ENCODE measurements at places on chromosomes 16 and 17.

- DNase-seq: no peak
Observed at GRCh38 chr16:53812914-53813313, 109.0 kb downstream of the FTO start.

DNA sequence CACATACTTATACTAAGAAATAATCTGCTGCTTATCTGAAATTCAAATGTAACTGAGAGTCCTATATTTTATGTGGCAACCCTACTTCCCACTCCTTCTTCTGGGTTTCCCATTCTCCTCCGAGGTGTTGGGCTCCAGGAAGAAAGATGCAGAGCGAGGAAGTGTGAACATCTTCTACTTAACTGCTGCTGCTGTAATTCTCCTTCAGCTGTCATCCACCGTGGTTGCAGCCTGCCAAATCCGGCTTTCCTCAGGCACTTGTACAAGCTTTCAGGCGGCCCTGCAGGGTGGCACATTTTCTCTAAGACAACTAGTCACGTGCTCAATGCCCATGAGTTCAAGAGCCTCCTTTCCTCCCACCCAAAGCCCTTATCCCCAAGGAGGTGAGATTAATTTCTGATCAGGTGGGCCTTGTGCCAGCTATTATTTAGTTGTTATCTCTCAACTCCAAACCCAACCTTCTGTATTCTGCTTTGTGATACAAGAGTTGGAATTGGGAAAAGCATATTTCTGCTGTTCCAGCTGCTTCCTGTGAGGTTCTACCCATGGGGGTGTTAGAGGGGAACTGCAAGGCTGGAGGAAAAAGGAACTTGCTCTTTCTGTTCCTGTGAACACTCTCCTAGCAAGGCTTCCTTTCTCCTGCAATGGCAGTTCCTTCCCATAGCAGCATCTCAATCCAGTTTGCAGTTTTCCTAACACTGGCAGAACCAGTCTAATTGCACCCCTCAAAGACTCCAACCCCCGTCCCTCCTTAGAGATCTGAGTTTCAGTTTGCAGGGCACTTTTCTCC is 67.6 kb upstream of the RBBP6 start:
- DNase-seq: no peak

DNA sequence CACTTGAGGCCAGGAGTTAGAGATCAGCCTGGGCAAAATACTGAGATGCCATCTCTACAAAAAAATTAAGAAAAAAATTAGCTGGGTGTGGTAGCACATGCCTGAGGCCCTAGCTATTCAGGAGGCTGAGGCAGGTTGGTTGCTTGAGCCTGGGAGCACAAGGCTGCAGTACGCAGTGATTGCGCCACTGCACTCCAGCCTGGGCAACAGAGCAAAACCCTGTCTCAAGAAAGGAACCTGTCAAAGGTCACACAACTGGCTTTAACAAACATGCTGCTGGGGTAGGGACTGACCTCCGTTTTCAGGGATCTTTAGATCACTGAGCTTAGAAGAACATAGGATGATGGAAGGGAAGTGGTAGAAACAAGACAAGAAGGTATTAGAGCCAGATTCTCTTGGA is 95.0 kb downstream of the IRX3 start:
- DNase-seq: no peak

DNA sequence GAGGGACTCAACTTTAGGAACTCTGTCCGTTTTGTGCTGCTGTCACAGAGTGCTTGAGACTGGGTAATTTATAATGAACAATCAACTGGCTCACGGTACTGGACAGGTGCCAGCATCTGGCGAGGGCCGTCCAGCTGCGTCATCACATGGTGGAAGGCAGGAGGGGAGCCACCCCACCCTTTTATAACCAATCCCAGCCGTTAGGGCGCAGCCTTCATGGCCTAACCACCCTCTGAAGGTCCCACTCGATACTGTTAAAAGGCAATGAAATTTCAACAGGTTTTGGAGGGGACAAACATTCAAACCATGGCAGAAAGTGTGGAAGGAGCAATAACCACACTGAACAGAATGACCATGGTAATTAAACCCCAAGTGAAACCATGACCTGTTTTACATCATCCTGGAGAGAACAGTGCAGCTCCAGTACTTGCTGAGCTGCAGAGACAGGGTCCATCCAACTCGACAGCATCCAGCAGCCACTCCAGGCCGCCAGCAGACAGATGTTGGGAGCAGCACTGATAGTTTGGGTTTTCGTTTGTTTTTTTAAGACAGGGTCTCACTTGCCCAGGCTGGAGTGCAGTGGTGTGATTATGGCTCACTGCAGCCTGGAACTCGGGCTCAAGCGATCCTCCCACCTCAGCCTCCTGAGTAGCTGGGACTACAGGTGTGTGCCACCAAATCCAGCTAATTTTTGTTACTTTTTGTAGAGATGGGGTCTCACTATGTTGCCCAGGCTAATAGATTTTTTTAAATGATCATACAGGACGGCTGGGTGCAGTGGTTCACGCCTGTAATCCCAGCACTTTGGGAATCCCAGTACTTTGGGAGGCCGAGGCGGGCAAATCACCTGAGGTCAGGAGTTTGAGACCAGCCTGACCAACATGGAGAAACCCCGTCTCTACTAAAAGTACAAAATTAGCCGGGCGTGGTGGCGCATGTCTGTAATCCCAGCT is 11.0 kb downstream of the CHMP6 start:
- DNase-seq: no peak

GRCh38 chr17:65053354-65053881 is 3.1 kb downstream of the GNA13 start:
- no peak for DNase-seq

GRCh38 chr16:28982949-28983348 is 1.9 kb upstream of the LAT start:
- no peak for DNase-seq

GRCh38 chr17:14882131-14882530 is 383.0 kb downstream of the PMP22 start:
- DNase-seq: no peak

GRCh38 chr17:17849147-17849820 is 12.5 kb upstream of the SREBF1 start:
- peak; percentile 88 for DNase-seq

DNA sequence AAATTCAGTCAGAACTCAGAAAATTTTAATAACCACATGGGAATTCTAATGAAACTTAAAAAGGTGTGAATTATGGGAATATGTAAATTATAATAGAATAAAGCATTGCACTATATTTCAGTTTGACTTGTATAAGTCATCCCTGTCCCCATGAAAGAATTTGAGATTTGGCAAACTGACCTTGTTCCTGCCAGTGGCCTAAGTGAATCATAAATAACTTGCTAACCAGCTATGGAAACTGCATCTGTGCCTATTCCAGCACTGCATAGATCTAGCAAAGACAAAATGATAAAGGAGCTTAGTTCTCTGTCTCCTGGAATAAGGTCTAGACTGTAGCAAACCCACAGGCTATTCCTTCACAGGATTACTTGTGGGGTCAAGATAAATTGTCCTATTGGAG is 106.8 kb upstream of the NOG start:
- no peak for DNase-seq

DNA sequence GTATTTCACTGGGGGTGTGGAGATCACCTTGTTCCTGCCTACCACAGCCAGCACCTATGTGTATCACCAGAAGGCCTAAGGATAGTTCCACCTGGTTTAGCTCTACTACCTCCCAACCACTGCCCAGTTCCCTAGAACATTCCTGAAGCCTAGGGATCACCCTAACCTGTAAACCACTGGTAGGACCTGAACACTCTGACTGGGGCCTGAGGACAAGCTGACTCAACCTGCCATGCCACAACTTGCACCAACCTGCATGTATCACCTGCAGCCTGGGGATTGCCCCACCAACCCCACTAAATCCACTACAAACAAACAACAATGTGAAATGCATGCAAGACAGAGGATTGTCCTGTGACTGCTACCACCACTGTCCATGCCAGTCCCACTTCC is 128.1 kb downstream of the KIF2B start:
- DNase-seq: no peak

DNA sequence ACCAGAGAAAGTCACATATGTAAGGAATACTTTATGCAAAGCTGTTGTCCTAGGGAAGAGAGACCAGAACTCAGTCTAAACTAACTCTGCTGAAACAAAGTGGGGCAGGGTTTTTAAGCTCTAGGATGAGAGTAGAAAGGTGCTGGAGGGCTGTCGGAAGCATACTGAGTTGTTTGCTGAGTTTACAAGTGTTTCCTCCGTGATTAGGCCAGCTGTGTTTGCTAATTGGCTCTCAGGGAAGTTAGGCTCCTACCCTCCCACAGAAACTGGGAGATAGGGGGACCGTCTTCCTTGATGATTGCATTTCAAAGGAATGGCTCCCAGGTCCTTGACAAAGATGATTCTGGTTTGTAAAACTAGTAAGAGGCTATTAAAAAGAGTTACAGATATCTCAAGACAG is 24.4 kb upstream of the CRYM start:
- no peak for DNase-seq

DNA sequence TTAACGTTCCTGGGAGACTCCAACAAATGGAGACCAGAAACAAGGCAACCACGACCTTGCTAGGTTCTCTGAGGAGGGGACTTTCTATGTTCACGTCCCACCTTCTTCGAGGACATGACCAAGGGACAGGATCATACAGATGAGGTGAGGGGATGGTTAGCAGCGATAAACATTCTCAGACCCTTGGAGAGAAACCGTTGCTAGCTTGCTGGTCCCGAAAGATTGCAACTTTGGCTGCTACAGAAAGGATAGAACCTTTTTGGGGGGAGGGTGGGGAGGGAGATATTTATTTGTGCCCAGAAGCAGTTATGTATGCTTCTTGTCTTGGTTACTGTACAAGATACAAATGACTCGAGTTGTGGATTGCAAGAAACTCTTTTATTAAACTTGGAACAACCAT is 35.3 kb upstream of the KCNJ2 start:
- DNase-seq: no peak

DNA sequence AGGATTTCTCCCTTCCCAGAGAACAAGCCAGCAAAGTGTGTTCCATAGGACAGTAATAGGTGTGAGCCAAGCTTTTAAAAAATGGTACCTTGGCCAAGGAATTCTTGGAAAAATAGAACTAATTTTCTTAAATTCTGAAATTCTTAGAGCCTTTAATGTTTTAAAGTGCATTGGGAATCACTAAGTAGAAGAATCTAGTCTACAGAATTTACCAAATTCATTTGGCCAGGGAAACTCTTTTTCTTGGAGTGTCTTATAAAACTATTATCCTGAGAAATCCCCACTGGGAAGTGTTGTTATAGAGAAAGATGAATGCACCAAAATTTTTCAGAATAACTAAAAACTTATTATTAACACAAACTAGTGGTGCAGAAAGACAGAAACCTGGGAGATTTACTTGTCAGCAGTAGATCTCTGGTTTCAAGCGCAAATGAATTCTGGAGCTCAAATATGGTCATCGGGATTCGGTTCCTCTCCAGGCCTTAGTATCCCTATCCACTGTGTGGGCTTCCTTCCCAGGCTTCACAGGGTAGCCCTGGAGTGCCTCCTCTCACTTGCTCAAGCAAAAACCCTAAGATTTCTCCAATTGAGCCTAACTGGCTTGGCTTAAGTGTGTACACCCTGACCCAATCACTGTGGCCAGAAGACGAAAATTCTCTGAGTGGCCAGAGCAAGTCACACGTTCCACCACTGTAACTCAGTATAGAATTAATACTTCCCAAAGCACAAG is 217.8 kb downstream of the CHD9NB start:
- DNase-seq: no peak

DNA sequence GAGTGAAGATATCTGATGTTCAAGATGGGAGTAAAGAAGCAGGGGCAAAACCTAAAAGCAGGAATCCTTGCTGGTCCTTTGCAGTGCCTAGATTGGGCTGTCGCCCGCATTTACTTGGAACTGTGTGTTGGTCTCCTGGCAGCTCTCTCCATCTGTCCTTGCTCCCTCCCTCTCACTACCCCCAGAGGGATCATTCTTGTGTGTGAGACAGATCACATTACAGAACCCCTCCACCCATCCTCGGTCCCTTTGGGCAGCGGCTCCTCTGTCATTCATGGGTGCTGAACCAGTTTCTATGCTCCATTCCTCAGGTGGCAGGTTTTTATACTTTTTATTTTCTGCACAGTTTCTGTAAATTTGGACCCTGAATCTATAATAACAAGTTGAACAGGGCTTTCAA is 99.4 kb upstream of the MYOCD start:
- no peak for DNase-seq

DNA sequence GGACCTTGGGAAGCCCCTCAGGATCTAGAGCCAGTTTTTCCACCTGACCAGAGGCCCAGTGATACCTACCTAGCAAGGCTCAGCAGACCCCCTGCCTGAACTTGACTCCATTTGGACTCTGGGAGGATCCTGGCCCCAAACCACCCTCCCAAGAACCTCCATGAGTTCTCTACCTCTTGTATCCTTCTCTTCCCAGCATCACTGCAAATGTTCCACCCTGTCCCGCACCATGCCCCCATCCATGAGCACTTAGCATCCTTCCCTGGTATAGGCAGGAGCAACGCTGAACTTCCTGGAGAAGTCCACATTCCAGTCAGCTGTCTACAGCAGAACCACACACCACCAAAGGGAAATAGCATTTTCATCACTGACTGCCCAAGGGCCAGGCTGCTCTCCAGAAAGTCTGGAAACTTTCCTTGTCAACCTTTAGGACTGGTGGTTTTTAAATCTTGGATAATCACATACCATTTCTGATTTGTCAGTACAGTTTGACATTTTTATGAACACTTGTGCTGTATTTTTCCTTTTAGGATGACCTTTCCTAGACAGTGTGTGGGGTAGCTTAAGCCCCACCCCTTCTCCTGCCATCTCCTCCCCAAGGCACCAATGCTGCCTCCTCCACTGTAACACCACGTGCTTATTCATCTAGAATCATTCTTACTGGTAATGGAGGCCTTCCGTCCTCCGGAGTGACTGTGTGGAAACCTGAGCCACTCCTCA is 13.9 kb downstream of the EIF4A3 start:
- DNase-seq: no peak

DNA sequence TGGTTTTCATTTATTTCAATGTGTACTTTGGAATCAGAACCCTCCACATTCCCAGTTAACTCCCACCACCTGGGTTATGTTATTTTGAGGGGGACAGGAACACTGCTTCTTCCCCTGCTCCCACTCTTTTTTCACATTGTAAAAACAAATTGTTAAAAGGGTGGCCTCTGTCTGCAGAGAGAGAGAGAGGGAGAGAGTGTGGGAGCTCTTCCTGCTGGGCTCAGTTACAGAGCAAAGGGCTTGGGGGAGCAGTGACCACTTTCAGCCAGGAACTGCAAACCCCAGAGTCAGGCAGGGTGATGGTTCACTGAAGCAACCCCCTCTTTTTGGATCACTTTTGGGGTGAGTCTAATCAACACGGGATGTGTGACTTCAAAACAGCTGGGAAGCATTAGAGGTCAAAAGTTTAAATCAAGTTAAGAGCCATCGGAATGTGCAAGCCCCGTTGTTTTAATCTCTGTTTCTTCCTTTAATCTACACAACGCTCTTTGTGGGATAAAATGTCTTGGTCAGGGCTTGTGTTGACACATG is 577.0 kb upstream of the CDH11 start:
- no peak for DNase-seq

All from stimulated activated naive CD4-positive, alpha-beta T cell treated with Interleukin-2 at 50 U/mL for 16 hours (primary cell).